ENCODE measurements at places on chromosomes 16 and 17.

DNA sequence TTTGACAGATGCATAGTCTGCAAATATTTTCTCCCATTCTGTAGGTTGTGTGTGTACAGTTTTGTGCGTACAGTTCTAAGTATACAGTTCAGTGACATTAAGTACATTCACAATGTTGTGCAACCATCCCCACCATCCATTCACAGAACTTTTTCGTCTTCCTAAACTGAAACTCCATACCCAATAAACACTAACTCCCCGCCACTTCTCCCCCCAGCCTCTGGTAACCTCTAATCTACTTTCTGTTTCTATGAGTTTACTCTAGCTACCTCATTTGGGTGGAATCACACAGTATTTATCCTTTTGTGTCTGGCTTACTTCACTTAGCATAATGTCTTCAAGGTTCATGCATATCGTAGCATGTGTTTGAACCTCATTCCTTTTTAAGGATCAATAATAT is 14.3 kb downstream of the PIK3R5 start:
- no peak for DNase-seq

DNA sequence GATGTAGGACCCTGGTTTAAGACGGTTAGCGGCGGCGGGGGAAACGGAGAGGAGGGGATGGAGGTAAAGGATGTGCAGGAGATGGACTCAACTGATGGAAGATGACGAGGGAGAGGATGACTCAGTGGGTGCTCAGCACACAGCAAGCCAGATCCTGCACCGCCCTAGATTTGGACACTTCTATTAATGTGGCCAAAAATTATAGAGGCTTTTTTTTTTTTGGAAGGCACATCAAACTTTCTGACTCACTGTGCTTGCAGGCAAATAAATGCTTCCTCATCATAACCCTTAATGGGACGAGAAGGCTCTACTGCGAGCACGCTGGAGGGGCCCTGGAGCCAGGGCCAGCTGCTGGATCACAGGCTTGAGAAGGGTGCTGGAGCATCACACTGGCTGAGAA is 36.0 kb downstream of the RTN4RL1 start:
- DNase-seq = no peak

- no peak for DNase-seq
Observed at GRCh38 chr17:33623841-33624240, 330.7 kb upstream of the ASIC2 start.

GRCh38 chr17:2990396-2990795 is 73.0 kb downstream of the OR1D5 start:
- peak; percentile 26 for DNase-seq

GRCh38 chr17:5770441-5771270 is 186.3 kb upstream of the NLRP1 start:
- peak; percentile 70 for DNase-seq

DNA sequence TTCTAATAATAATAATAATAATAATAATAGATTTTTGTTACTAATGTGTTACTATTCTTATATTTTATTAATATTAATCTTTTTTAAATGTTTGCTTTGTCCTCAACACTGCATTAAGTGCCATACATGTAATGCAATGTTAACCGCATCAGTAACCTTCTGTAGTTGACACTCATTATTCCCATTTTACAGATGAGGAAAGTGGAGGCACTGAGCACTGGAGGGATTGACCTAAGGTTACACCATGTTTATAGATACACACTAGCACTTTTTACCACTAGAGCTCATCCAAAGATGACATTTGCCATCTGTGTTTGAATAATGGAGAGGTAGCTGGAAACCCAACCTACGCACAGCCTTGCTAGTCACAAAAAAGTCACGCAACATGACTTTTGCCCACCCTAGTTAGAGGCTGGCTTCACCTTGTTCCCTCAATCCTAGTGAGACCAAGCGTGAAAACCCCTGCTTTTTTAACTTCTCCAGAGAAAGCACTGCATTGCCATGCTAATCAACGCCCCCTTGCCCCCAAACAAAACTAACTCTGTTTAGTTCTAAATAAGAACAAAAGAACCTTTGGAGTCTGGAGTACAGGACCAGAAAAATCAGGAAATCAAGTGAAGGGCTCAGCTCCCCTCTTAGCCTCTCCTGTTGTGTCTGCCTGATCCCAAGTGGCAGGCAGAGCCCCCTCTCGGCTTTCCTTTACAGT is 2.3 kb downstream of the ARSG start:
- DNase-seq = no peak

GRCh38 chr16:2023092-2024031 is 3.3 kb upstream of the NHERF2 start:
- DNase-seq = peak; percentile 97

DNA sequence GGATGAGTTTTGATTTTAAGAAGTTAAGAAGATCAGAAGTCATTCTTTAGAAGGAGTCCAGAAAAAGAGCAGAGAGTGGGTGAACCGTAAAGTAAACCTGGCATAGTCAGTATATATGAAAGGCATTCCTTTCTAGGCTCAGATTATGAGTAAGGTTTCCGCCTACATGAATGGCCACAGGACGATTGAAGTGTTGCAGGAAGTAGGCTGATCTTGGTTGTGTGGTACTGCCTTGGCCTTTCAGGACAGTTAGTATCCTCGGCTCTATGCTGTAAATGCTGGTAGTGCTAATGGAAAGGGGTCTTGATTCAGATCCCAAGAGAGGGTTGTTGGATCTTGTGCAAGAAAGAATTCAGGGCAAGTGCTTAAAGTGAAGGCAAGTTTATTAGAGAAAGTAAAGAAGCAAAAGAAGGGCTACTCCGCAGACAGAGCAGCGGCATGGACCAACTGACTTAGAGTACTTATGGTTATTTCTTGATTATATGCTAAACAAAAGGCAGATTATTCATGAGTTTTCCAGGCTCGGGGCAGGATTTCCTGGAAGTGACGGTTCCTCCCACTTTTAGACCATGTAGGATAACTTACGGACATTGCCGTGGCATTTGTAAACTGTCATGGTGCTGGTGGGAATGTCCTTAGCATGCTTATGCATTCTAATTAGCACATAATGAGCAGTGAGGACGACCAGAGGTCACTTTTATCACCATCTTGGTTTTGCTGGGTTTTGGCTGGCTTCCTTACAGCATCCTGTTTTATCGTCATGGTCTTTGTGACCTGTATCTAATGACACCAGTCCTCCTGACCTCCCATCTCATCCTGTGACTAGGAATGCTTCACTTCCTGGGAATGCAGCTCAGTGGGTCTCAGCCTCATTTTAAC is 164.8 kb downstream of the SNX29 start:
- no peak for DNase-seq

DNA sequence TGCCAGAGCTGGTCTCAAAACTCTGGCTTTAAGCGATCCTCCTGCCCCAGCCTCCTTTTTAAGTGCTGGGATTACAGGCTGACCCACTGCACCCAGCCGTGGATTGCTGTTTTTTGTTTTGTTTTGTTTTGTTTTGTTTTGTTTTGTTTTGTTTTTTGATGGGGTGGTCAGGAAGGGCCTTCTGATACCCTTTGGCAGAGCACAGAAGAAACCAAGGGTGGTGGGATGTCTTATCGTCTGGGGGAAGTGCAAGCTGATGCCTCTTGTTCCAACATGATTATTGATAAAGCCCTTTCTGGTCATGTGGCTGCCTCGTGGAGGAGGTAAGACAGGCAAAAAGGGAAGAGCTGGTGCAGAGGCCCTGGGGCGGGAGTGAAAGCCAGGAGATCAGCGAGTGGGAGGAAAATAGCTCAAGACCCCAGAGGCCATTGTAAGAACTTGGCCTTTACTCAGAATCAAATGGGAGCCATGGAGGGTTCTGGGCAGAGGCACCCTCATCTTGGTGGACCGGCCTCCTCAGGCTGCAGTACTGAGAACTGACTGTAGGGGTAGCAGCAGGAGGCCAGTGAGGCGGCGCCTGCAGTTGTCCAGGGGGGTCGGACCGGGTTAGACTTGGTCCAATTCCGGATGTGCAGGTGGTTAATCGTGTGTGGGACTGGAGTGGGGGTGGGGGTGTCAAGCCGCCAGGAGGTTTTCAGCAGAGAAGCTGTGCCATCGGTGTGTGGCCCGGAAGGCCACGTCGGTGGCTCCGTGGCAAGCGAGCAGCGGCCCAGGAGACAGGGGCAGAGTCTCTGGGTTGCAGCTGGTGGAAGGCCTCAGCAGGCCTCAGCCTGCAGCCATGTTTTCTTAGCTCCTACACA is 84.4 kb upstream of the GSE1 start:
- DNase-seq = no peak

DNA sequence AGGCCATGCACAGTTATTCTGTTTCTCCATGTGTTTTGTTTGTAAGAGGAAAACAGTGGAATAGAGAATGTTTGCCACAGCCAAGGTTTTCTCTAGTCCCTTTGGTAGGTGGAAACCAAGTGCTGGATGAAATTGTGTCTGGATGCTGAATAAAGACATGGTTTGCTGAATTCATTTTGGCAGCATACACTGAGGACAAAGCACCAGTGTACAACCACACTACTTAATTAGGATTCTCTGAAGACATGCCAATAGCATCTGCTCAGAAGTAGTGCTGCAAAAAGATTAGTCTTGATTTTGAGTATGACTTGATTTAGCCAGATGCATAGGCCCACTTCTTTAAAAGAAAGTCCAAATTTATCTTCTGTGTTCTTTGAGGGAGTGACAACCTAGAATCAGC is 230.5 kb upstream of the CACNG5 start:
- DNase-seq = no peak

DNA sequence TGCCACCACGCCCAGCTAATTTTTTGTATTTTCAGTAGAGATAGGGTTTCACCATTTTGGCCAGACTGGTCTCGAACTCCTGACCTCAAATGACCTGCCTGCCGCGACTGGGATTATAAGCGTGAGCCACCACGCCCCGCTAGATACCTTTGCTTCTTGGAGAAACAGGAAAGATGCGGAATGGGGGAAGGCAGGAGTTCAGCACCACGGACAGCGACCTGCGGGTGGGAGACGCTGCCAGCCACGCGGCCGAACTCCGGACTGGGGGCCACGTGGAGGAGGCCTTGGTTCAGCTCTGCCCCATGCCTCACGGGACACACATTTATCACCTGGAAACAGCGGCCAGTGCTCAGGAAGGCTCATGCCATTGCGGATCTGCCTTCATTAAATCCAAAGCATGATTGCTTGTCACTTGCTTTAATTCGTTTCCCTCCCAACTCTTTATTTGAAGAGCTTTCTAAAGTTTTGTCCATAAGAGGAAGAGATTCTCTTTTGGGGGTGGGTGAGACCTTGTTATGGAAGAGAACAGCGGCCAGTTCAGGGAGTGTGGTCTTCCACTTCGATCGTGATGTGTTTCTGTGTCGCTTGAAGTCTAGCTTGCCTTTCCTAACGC is 219.9 kb downstream of the ENGASE start:
- DNase-seq = peak; percentile 95

DNA sequence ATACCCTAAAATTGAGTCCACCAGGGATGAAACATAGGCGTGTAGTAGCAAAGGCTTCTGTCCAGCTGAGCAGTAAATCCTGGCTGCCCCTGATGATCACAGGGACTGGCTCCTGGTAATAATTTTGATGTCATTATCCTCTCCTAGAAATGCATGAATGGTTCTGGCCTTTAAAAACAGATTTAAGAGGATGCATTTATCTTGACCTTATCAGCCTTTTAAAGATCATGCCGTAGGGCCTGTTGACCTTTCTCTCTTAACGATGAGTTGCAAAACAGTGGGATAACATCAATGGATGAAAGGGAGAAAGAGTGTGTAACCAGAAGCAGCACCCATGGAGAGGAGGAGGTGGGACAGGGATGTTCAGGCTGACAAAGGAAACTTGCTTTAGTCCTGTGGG is 128.5 kb downstream of the CA10 start:
- DNase-seq = no peak

GRCh38 chr16:67461600-67462278 is 19.2 kb downstream of the ATP6V0D1 start:
- no peak for DNase-seq

- no peak for DNase-seq
Observed at GRCh38 chr16:10827691-10828341, 9.2 kb upstream of the TVP23A start.

DNA sequence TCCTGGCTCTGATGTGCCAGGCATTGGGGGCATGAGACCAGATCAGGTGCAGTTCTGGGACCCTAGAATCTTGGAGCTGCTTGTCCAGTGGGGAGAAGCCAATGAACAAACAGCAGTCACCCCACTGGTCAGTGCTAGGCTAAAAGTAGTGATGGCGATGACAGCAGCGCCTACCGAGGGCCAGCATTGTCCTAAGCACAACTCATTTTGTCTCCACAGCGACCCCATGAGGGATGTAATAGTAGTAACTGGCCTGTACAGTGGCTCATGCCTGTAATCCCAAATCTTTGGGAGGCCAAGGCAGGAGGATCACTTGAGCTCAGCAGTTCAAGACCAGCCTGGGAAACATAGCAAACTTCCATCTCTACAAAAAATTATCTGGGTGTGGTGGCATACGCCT is 6.2 kb downstream of the SMCR8 start:
- DNase-seq = no peak

DNA sequence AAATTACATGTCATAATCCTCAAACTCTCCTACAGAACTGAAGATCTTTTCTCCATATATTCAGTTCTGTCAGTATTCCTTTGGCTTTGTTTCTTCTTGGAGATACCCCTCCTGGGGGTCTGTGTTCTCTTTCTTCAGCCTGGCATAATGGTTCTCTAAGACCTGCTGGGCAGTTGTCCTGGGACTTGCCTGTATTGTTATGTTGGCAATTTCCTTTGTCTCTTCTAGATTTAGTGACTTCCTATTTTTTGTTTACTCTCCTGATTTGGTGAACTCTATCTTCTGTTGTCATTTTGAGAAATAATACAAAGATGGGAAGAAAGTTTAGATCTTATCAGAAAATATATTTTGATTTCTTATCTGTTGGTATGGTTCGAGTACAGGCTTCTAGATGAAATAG is 127.8 kb downstream of the GOSR1 start:
- DNase-seq = no peak

DNA sequence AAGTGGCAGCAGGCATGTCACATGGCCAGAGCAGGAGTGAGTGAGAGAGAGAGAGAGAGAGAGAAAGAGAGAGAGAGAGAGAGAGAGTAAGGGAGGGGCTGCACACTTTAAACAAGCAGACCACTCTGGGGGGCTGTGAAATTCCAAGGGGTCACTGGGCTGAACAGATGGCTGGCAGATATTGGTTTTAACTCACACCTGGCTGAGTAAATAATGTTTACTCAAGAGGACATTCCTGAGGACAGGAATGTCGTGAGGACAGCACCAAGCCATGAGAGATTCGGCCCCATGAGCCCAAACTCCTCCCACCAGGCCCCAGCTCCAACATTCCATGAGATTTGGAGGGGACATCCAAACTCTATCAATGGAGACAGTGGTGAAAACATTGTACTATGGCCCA is 269.7 kb downstream of the CBLN1 start:
- no peak for DNase-seq

DNA sequence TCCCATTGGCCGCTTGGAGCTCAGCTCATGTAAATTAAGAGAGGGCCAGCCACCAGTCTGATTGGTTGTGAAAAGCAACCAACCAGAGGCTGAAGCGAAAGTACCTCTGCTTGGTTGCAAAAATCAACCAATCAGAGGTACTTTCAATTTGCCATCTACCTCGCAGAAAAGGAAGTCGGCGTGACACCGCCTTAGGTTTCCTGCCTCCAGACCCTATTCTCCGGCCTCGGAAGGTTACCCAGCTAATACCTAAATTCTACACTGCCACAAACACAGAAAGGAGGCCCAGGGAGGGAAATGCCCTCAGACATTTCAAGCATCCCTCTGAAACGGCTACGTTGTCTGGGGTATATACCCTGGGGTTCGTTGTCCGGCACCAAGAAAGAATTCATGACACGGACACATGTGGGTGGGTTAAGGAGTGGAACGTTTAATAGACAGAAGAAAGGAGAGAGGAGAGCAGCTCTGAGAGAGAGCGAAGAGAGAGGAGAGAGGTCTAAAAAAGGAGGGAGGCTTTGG is 481.3 kb downstream of the TMEM114 start:
- no peak for DNase-seq

All from ecto neural progenitor cell (in vitro differentiated cells).